ENCODE measurements at places on chromosomes 7 and 10.

DNA sequence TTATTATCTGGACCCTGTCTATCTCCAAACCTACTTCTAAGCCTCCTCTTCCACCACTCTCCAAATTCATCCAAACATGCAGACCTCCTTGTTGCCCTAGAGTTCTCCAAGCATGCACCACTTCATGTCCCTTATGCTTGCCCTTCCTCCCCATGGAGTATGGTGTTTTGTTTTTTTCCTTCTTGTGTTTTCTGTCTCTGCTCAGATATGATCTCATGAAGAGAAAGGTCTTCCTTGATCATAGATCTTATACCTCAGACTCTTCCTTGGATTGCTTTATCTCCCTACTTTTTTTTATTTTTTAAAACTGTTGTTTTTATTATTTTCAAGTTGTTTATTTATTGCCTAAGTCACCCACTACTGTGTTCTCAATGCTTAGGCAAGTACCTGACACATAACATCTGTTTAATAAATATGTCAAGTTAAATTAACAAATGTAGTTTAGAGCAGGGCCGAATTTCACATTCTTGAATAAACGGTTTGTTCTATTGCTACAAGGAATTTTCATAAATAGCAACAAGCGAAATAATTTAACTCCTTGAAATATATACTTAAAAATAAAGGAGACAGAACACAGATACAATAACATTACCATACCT lies 84.5 kb downstream of the HGF start:
- DNase-seq: no peak

GRCh38 chr10:111273635-111274034 lies 196.8 kb downstream of the ADRA2A start:
- DNase-seq: no peak

DNA sequence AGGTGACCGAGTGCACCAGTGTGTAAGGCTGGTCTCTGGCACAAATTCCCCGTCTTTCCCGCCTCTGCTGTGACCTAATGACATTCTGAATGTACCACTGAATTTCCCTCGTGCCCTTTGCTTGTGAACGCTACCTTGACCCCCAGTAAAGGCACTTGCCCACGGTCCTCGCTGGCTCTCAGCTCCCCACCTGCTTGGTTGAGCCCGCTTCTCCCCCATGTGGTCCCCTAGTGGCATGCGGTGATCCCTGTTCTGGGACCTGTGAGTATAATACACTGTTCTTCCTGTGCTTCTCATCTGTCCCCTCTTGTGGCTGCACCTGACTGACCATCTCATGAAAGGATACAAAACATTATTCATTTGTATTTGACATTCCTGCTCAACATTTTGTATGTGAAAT lies 495.7 kb downstream of the INHBA start:
- DNase-seq: no peak

GRCh38 chr10:113516061-113516460 lies 36.8 kb upstream of the HABP2 start:
- no peak for DNase-seq

DNA sequence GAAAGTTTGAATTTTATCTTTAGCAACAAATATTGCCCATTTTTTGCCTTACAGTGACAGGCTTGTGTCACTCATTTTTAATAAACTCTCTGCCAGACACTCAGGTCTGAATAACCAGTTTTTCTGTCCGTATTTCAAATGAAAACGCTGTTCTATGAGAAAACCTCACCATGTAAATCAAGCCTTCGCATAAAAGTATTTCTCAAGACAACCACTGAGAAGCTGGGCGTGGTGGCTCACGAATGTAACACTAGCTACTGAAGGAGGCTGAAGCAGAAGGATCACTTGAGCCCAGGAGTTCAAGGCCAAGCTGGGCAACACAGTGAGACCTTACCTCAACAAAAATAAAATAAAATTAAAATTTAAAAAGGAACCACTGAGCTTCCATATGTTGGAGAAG lies 339.3 kb downstream of the PARD3 start:
- DNase-seq: no peak
